CD8-positive, alpha-beta T cell (primary cell): ENCODE measurements at places on chromosomes 11 and 22.

- no peak for DNase-seq
Observed at GRCh38 chr11:76794371-76795289, 11.5 kb downstream of the TSKU start.

DNA sequence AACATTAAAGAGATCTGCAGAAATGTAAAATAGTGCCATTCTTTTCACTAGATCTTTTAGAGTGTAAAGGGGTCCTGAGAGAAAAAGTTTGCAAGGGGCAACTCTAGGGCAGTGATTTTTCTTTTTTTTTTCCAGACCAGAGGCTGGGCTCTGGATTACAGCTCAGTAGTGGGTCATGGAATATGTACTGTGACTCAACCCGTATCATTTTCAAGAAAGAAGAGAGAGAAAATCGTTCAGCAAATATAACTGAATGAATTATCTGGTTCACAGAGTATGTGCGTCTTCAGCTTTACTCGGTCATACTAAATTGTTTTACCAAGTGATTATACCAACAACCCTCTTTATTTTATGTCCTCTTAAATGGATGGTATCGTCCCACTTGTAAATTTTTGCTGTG lies 3.8 kb downstream of the CEP57 start:
- DNase-seq: no peak

- peak; percentile 85 for DNase-seq
Observed at GRCh38 chr22:43263645-43264514, 76.9 kb upstream of the TTLL12 start.

DNA sequence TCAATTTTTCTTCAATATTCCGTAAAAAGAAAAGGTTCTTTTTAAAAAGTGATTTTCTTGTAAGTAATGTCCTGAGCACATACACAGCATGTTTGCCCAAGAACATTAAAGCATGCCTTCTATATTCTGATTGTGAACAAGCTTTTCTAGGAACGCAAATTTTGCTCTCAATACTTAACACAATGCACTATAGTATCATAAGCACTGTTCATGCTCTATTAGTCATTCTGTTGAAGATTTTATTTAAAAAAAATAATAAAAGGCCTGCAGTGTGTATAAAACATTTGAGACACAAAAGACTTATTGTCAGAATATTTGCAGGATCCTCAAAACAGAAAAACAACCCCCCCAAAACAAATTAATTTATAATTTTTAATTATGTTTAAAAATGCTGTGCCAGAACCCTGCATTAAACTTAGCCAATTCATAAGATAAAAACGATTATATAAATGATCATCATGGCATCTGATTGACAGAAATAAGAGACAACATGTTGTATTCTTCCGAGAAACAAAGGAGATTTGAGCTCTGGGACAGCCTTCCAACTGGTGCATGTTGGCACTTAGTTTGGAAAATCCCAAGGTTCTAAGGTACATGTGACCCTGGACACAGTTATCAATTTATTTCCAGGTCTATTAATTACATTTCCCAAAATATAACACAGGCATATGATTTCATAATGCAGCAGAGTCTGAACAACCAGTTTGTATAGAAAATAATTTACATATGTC lies 13.1 kb downstream of the MTMR2 start:
- DNase-seq: no peak

- DNase-seq: no peak
Observed at GRCh38 chr22:40076702-40077645, 82.2 kb downstream of the FAM83F start.

DNA sequence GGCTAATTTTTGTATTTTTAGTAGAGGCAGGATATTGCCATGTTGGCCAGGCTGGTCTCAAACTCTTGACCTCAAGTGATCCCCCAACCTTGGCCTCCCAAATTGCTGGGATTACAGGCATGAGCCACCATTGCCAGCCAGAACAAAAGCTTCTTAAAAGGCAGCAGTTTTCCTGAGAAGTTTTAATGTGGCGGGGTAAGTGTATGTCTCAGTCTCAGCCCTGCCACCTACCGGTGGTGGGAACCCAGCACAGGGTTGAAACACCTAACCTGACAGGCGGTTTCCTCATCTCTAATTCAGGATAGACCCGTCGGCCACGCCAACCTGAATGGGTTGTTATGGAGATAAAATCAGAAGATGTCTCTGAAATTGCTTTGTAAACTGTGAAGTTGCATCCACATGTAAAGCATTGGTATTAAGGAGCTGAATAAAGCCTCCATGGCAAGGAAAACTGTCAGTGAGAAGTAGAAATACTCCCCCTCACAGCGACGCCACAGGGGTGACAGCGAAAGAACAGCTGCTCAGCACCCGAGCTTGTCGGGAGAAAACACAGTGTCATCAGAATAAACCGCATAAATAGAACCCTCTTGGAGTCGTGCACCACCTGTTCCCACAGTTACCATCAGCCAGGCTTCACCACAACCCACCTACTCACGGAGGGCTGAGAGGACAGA lies 165.9 kb upstream of the NCAM1 start:
- peak; percentile 16 for DNase-seq

GRCh38 chr11:763073-763463 lies 14.2 kb downstream of the GATD1 start:
- DNase-seq: no peak

- no peak for DNase-seq
Observed at GRCh38 chr11:111913031-111913861, 712 bp downstream of the HSPB2 start.

- no peak for DNase-seq
Observed at GRCh38 chr11:57653163-57653562, 3.5 kb upstream of the YPEL4 start.

DNA sequence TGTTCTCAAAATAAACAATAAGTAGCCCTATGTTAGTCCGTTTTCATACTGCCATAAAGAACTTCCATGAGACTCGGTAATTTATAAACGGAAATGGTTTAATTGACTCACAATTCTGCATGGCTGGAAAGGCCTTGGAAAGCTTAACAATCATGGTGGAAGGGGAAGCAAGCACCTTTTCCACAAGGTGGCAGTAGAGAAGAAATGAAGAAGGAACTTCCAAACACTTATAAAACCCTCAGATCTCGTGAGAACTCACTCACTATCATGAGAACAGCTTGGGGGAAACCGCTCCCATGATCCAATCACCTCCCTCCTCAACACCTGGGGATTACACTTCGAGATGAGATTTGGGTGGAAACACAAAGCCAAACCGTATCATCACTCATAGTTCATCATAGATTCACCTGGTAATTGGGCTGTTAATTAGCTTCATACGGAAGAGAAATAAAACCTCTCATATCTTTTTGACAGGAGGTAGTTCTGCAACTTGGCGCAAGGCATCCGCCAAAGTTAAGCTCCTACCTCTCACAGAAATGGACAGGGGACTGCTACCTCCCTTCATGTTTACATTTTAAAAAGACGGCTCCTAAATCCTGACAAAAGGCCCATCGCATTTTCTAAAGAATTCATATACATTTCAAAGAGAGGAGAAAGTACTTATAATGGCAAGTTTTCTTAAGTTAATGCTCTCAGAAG lies 49.0 kb downstream of the MUC15 start:
- no peak for DNase-seq
